ENCODE measurements at places on chromosomes 11 and 22. TPM values are rescaled to one million over a fixed set of nuclear protein-coding genes. Genes with fewer than 3 reads are reported as not detected.

The LBHD1 gene
- 2.8 TPM for total RNA-seq

The BATF2 gene
- 0.26 TPM for total RNA-seq

The MRGPRE gene
- total RNA-seq, result 0.12 TPM

The ARCN1 gene
- 203 TPM for total RNA-seq

The IGSF9B gene
- total RNA-seq, result 3.8 TPM

The OR10D3 gene
- total RNA-seq, result not detected

The DDI1 gene
- not detected for total RNA-seq

The NDUFC2 gene
- total RNA-seq, result 76.5 TPM

The IFTAP gene
- 41.5 TPM for total RNA-seq

The DEFB131B gene
- total RNA-seq, result not detected

The OR51I1 gene
- total RNA-seq, result 0.06 TPM

The RGL4 gene
- total RNA-seq, result not detected

The GGT5 gene
- total RNA-seq, result 9.7 TPM

The TEX12 gene
- 0.13 TPM for total RNA-seq

The WNT7B gene
- total RNA-seq, result not detected

The SYT9 gene
- 0.13 TPM for total RNA-seq

The RCOR2 gene
- total RNA-seq, result 2.0 TPM

The SYTL2 gene
- total RNA-seq, result 7.0 TPM

The KCNQ1 gene
- not detected for total RNA-seq

All from aortic smooth muscle cell (primary cell).